ENCODE measurements at places on chromosomes 7 and 10.

- no peak for DNase-seq
Observed at GRCh38 chr7:33971106-33971505, 65.8 kb downstream of the BMPER start.

DNA sequence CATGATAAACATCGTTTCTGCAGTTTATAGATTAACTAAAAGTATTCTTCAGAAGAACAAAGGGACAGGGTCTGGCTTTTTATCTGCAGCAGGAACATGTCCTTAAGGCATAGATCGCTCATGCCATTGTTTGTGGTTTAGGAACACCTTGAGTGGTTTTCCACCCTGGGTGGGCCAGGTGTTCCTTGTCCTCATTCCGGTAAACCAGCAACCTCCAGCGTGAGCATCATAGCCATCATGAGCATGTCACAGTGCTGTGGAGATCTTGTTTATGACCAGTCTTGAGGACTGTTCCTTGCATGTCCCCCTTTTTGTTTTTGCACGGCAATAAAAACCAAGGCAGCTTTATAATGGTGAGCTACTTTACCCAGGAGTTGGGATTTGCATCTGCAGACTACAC lies 33.9 kb downstream of the STOX1 start:
- DNase-seq: no peak

GRCh38 chr7:4113976-4114375 lies 568.1 kb upstream of the FOXK1 start:
- no peak for DNase-seq

- DNase-seq: no peak
Observed at GRCh38 chr10:130167193-130167592, 31.0 kb downstream of the GLRX3 start.

- no peak for DNase-seq
Observed at GRCh38 chr10:59711871-59712494, 2.3 kb upstream of the SLC16A9 start.

DNA sequence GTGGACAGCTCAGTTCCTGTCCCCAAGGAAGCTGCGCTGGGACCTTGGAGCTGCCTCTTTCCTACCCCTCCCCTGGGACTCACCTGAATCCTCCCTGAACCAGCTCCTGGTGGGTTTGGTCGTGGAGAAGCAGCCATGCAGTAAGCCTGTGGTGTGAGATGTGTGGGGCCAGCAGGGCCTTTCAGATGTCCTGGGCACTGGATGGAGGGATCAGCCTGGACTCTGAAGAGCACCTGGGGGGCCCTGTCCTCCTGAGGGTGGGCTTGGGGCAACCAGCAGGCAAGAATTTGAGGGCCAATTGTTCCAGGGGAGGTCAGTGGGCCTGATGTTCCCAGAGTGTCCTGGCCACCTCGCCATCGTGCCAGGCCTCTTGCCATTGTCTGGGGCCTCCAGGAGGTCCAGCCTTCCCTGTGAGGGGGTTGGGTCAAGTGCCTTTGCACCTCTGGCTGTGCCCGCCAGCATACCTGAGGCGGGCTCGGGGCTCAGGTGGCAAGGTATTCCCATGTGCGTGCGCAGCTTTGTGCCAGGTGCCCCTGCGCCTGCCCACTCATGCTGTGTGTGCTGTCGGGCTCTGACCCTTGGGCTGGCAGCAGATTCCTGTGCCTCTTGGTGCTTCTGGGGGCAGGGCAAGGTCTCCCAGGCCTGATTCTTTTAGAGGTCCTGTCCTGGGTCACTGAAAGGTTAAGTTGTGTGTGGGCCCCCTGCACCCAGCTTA lies 7.3 kb downstream of the TRIM8 start:
- DNase-seq: no peak

DNA sequence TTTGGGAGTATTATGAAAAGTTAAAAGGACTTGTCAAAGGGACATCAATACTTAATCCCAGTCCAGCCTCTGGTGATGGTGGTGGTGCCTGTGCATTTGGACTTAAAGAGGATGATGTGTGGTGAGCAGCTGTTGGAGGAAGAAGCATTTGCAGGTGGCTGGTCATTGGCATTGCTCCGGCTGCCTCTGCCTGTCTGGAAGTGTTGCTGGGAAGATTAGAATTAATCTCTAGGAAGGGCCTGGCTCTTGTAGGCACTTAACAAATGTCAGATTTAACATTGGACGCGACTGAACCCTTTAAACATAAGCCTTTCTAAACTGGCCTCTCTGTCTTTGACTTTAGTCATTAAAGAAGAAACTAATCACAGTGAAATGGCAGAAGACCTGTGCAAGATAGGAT lies 58.8 kb downstream of the FIGNL1 start:
- no peak for DNase-seq

DNA sequence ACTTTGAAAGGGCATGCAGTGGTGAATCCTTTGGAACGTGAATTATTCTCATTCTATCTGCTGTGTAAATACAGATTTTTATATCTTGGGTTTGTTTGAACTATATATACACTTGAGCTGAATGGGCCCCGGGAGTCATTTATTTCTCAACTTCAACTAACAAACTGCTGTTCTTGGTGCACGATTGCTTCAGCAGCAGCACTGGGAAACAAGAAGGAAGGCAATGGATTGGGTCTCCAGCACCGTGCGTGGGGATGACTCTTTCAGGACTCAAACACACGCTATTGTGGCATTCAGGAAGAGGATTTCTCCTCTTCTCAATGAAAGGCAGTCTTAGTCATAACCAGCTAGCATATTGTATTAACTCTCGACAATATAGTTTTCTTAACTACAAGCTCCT lies 226.0 kb upstream of the NFE2L3 start:
- no peak for DNase-seq

DNA sequence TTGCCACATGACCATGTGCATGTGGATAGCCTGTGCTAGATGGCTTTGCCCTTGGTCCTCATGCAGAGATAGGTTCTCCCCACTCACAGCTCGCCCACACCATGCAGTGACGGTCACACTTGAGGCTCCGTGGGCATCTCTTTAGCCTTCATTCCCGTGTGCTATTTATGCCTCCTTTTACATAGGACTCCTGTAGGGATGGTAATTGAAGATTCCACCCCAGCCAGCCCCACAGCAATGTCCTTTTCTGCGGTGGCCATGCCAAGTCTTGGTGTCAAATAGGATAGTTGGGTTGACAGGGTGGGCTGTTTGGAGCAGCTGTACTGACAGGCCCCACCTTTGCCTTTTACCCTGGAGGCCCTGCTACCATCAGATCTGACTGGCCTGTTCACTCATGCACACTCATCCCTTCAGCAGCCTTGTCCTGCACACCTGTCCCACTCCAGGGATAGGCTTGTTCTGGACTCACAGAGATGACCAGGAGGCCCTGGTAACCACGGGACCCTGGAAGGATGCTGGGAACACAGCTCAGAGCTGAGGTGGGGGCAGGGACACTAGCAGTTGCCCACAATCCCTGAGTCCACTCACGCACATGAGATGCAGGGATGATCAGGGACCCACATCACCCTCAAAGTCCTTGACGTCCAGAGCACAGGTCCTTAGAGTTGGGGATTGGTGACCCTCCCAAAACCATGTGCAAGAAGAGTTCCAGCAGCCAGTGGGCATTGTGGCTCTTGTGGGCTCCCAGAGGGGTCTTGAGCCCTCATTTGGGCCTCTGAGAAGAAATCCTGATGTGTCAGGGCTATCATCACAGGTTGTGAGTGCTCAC lies 71.2 kb downstream of the ADCY1 start:
- no peak for DNase-seq

- no peak for DNase-seq
Observed at GRCh38 chr7:137351941-137352340, 8.4 kb upstream of the PTN start.

DNA sequence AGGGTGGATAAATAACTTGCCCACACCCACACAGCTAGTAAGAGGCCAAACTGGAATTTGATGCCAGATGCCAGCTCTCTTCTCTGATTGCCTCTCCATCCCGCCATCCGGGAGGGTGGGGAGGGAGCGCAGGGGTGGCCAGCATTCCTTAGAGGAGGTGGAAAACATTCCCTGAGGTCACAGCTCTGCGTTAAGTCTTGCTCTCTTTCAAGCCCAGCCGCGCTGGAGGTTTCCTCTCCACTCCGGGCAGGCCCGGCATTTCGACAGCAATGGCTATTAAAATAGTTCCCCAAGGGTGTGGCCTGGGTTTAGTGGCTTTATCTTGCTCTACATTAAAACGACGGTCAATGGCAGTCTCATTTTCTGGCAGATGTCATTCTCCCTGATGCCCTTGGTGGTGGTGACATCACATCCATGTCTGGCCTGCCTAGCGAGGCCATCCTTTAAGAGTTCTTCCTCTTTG lies 16.1 kb upstream of the C10orf71 start:
- DNase-seq: no peak

DNA sequence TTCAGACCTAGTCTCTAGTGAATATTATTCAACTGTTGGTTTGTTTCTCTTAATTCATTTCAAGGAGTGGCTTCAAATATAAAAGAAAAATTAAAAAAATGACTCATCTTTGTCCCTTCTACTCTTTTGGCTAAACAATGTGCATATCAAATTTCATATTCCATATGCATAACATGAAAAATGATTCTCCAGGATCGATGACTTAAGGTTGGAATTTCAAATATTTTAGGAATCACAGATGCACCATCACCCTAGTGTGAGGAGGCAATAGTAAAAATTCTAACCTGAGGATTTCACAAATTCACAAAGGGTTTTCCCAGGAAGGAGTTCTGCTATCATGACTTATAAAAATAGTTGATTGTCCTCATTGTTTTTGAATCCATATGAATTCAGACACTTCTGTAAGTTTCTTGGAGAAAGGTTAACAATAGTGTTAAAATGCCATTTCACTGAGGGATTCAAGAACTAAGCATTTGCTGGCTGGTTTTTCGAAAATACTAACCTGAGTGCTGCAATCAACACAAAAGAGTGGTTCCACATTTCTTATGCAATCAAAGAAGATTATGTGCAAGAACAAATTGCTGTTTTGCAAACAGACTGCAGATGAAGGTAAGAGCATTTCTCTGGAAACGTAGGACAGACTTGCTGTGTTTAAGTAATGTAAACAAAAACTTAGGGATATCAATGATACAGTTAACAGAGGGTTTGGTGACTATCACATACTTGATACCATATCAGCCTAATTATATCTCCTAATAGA lies 547.5 kb upstream of the LRRTM3 start:
- no peak for DNase-seq

- DNase-seq: no peak
Observed at GRCh38 chr7:46515844-46516590, 594.9 kb upstream of the IGFBP3 start.

GRCh38 chr10:105691811-105692210 lies 1050.7 kb downstream of the SORCS3 start:
- DNase-seq: no peak

- DNase-seq: no peak
Observed at GRCh38 chr7:28269700-28270361, 89.2 kb upstream of the JAZF1 start.
